ENCODE measurements at places on chromosomes 13 and 19. TPM values are rescaled to one million over a fixed set of nuclear protein-coding genes. Genes with fewer than 3 reads are reported as not detected.

IL4I1 gene
- total RNA-seq: 12.5 TPM

- no peak for DNase-seq
Observed at GRCh38 chr13:72074663-72075062, 207.7 kb upstream of the DACH1 start.

SMIM44 gene
- total RNA-seq: not detected

SLITRK1 gene
- total RNA-seq: not detected

CACNG8 gene
- 0.15 TPM for total RNA-seq

PDX1 gene
- total RNA-seq: not detected

DNA sequence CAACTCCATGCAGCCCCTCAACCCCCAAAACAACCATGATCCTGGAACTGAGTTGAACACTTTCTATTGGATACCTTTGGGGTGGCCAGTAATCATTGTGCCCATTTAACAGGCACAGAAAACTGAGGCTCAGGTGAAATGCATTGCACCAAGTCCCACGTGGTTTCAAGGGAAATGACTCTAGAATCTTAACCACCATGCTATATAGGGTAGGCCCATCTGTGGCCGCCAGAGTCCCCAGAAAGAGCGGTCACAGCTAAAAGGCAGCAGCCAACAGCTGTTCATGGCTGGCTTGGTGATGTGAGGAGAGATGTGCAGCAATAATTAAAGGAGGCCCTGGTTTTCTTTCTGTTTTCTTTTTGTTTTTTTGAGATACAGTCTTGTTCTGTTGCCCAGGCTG lies 2.6 kb downstream of the CNN1 start:
- DNase-seq: no peak

CERS1 gene
- 1.1 TPM for total RNA-seq

- DNase-seq: no peak
Observed at GRCh38 chr19:7254590-7254989, 39.6 kb downstream of the INSR start.

CGB7 gene
- 5.3 TPM for total RNA-seq

KLF1 gene
- total RNA-seq: not detected

ATP4A gene
- not detected for total RNA-seq

SPATA13 gene
- 4.1 TPM for total RNA-seq

DNA sequence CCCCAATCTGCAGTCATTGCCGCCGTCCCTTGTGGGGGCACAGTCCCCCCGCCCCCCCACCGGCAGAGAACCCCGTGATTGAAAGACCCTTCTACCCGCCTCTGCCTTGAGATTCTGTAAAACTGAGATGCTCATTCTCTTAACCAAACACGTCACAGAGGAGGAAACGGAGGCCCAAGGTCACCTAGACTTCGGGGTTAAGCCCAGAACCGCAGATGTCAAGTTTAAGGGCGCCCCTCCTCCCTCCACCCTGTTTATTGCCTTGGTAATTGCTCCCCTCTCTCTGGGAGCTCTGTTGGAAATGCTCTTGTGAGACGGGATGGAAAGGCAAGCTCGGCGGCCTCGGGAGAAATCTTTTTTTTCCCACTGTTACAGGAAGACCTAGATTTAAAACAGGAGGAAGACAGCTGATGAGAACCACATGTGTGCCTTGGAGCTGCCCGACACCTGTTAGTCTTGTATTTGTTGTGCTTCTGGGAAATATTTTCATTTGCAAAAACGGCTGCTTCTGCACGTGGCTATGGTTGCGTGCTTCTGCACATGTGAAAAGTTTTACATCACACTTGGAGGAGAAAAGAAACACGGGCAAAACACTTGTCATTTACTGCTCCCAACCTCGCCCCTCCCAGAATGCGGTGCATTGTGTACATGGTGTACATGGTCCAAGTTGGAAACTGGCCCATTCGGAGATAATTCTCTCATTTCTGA lies 1.1 kb upstream of the MED26 start:
- DNase-seq: peak; percentile 29

NLRP7 gene
- total RNA-seq: not detected

ZNF729 gene
- not detected for total RNA-seq

ATP8A2 gene
- 0.47 TPM for total RNA-seq

- DNase-seq: peak; percentile 43
Observed at GRCh38 chr13:101399365-101399764, 16.9 kb downstream of the NALCN start.

GAPDHS gene
- total RNA-seq: not detected

DNA sequence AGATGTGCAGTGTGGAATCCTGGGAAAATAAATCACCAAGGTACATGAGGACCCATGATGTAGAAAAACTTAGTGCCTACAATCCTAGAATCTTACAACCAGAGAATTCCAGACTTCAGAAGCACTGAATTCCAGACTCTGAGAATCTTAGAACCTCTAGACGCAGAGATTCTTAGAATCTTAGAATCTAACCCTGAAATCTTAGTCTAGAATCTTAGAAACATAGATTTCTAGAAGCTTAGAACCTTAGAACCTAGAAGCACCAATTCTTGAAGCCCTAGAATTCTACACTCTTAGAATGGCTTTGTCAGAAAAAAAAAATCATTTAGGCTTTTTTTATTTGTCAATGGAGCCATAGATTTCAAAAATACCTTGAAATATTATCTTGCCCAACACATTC lies 6.0 kb downstream of the CEACAM16 start:
- no peak for DNase-seq

- no peak for DNase-seq
Observed at GRCh38 chr19:29001141-29001581, 211.8 kb downstream of the UQCRFS1 start.

- no peak for DNase-seq
Observed at GRCh38 chr13:110559429-110559943, 2.0 kb downstream of the RAB20 start.

DNA sequence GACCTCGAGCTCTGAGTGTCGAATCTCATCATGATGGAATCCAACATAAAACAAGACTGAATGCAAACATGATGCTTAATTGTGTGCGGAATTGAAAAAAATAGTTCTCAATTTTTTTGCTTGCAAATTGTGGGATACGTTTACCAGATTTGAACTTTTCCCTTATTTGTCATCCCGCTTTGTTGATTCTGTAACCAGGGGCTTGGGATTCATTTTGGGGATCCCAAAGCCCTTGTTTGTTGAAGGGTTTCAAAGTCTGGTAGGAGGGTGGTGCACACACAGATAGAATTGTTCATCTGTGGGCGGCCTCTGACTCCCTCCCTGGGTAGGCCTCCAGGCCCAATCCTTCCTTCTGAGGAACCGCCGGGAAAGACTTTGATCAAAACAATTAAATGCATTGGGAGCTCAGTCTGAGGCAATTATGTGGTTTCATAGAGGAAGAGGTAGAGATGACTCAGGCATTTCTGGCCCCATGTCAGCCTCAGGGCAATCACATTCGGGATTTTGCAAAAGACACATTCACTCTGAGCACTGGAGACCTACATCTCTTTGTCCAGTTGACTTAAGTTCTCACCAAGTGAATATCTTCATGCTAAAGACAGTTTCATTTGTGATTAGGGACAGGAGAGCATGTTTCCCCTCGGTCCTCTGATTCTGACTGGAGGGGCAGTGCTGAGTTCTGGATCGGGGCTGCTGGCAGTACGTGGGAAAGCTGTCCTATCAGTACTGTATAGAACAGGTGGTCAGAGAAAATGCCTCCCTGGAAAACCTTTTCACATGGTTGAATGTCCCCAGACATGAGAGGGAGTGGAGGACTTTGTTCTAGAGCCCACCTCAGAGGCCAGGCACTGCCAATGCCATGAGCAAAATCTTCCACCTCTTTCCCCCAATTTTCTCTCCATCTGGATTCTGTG lies 27.8 kb upstream of the IGFL4 start:
- DNase-seq: peak; percentile 98

DNA sequence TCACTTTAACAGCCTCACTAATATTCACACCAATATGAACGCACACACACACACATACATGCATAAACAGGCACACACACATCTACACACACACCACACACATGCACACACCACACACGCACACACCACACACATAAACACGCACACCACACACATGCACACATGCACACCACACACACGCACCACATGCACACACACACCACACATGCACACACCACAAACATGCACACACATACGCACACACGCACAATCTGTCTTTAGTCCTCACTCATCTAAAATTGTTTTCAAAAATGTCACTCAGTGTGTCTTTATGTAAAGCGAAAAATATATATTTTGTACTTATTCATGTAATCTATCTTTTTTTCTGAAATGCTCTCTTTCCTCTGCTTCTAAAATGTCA lies 158.1 kb upstream of the SGCG start:
- no peak for DNase-seq

ALG5 gene
- total RNA-seq: 32.0 TPM

DNA sequence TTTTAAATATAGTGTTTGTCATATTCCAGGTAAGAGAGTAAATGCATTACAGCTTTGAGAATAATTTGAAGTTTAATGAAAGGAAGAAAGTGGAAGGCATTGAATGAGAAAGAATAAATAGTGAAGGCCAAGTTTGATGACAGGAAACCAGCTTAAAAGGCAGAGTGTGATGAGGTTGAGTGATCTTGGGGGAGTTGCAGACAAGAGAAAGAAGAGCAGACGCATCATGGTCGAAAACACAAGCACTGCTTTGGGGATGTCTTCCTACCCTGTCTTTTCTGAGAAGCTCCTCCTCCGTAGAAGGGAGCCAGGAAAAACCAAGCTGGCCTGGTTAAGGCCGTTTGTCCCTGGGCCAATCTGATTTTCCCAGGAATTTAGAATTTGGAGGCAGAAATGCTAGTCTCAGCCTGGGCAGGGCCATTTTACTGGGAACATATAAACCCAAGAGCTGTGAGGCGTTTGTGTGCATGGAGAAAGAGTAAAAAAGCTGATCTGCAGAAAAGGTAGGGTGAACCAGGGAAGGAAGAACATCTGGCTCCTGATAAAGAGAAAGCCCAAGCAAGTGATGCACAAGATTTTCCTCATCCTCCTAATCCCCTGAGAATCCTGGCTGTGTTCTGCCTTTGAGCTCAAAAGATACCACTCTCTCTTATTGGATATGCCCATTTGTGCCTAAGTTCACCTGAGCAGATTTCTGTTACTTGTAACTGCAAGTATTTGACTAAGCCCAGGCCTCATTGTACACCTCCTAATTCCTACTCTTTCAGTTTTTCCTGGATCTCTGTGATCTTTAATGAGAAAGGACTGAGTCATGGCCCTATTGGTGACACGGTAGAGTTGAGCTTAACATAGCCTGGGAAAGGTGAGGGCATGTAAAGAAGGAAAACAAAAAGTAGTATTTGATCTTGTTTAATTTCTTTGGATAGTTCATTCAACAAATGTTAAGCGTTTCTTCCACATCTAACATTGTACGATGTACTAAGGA lies 80.0 kb downstream of the WDFY2 start:
- DNase-seq: peak; percentile 51

- DNase-seq: peak; percentile 87
Observed at GRCh38 chr13:104024416-104025170, 958.4 kb upstream of the SLC10A2 start.

C19orf12 gene
- 28.7 TPM for total RNA-seq

FAM83E gene
- total RNA-seq: not detected

DNA sequence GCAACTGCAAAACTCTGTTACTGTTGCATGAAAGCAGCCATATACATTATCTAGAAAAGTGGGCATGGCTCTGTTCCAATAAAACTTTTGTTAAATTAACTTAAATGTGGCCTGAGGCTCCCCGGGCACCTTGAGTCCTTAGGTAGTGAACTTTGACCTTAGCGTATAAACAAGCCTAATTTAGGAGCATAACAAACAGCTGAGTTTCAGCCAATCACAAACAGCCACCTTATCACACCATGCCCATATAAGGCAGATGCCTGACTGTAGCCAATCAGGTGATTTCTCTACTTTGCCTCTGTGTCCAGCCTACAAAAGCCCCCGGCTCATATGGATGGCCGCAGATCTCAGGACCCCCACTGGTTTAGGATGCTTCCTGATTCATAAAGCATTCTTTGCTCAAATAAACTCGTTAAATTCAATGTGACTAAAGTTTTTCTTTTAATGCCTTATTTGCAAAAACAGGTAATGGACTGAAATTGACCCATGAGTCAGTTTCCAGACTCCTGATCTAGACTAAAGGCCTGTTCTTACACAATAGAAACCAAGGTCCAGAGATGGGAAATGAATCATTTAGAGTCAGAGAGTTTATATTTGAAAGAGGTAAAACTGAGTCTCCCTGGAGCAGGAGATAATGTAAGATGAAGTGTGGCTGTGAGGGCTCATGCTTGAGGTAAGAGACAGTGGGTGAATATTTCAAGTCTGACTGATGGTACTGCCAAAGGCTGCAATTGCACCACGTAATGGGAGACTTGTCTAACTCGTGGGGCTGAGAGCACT lies 130.2 kb downstream of the FGF9 start:
- peak; percentile 5 for DNase-seq

PABPC3 gene
- total RNA-seq: 0.02 TPM

DNA sequence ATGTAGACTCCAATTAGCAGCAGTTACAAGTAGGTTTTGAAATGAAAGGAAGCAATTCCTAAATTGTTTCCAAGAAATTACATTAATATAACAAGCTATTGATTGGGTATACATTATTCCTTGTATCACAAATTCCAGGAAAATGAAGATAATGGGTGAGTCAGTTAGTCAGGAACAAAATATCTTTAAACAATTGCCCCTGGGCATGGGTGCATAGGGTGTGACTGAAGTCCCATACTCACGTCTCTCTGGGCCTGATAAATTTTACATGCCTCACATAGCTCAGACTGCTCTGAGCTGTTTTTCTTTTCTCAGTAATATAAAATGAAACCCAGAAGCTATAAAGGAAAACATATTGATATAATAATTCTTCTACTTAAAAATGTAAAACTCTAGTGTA lies 87.8 kb downstream of the FNDC3A start:
- DNase-seq: peak; percentile 57

- DNase-seq: no peak
Observed at GRCh38 chr19:14135985-14136508, 342 bp downstream of the ASF1B start.

- DNase-seq: no peak
Observed at GRCh38 chr13:97275776-97276501, 53.8 kb downstream of the MBNL2 start.
